CD8-positive, alpha-beta T cell (primary cell): ENCODE measurements at places on chromosomes 7 and 10.

DNA sequence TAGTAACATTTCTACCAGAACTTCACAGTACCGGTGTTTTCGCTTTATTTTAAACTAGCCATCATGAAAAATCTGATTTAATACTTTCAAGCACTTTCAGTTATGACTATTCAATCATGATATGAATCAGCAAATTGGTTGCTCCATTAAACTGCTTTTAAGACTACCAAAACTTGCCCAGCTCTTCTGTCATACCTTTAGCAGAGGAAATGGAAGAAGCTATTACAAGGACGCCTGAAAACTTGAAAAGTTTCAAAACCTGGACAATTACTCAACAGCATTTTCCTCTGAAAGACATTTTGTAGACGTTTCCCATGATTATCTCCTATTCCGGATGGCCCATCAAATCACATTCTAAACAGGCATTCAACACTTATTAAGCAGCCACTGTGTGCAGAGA lies 2.0 kb downstream of the JAZF1 start:
- DNase-seq: no peak

DNA sequence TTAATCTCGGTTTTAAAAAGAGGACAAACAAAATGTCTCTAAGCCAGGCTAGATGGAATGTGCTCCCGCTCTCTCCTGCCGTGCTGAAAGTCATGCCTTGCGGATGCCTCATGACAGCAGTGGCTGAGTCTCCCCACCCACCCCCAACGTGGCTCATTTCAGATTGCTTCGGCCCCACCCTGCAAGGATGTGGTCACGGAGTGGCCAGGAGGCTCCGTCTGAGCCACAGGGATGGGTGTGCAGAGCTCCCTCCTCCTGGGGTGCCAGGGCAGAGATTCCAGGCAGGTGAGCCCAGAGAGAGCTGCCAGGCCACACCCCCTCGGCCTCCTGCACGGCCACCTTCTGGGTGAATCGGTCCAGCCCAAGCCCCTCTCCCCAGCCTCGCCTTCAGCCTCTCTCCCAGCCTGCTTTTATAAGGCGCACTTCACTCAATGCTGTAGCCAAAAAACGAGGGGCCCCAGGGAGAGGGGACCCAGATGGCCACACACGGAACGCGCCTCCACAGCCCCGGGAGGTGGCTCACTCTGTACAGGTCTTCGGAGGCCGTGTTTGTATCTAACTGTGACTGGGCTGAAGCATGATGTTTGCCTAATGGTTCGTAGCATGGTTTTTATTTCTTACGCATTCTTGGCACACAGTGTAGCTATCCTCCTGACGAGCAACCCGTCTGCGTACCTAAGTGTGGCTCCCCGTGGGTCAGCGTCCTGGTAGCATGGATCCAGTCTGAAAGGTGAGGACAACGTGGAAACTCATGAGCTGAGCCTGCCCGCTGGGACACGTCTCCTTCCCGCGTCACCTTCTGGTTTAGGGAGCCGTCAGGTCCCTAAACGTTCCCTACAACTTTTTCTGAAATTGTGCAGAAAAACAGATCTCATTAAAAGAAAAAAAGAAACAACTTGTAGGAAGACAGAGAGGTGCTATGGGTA lies 413.8 kb upstream of the FOXK1 start:
- no peak for DNase-seq

- DNase-seq: peak; percentile 48
These were observed 65.1 kb upstream of the MPP7 start for GRCh38 chr10:28367929-28368484.

DNA sequence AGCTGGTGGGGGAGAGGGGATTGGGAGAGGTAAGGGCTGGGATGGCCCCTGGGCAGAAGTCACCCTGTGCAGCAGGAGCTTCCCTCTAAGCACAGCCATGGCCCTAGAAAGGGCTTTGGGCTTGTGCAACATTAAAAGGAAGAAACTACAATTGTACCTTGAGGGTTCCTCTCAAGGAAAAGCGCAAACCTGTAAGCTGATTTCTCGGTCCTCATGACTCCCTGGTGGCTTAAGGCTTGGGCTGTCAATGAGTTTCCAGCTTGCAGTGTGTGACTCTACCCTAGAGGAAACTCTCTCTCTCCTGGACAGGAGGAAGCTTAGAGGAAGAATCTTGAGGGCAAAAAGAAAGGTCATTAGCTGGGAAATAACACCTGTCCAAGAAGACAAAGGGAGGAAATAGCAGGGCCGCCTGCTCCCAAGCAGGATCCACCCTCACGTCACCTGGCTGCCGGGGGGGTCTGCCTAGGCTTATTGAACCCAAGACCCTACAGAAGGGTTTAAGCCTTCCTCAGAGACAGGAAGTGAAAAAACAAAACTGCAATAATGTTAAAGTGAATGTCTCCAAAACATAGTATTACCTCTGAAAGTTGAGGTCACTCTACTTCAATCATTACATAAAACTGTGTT lies 112.5 kb downstream of the WDR11 start:
- no peak for DNase-seq

DNA sequence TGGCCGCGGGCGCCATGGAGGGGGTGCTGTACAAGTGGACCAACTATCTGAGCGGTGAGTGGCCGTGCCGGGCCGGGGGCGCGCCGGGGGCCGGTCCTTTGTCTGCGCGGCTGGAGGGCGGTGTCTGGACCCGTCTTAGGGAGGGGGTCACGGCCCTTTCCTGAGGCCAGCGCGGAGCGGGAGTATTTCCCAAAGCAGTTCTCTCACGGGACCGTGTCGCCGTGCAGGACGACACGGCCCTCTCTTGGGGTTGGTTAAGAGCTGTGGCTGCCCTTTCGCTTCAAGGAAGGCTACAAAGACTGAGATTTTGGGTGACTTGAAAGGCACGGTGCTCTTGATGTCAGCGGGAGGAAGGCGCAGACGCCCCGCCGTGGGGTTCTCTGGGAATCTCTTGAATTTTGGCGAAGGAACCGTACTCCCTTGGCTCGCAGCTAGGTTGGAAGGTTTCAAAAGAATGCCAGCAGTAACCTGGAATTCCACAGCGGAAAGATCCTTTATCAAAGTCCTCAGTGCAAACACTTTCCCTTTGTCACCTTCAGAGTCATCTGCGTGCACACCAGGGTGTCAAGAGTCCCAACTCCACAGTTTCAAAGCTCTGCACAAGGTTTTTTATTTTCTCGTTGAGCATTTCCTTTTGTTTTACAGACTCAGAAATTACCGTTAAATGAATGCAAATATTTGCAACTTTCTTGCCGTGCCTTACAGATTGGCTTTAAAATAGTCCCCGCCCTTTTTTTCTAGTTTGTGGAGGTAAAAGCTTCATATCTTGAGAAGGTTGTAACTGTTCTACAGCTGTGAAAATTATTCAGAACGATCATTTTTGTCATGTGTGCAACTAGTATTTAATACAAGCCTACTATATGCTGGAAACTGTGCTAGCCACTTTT lies 780 bp downstream of the PLEKHA8 start:
- DNase-seq: peak; percentile 30

DNA sequence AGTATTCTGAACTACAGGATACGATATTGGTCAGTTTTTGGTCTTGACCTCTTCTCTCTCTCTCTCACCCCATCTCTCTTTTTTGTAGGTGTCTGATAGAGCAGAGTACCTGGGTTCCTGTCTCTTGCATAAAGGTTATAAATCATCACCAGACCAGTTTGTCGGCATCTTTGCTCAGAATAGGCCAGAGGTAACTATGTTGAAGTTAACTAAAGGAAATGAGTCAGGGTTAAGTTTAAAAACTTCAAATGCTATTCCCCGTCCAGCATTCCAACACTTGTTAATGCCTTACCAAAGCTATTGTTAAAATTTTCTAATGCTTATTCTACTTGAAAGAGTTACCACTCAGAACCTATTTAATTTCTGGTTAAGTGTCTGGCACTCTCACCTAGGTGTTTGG lies 30.7 kb downstream of the ACSL5 start:
- DNase-seq: no peak

GRCh38 chr7:112452102-112452888 lies 2.0 kb downstream of the IFRD1 start:
- no peak for DNase-seq

- peak; percentile 51 for DNase-seq
These were observed 16.1 kb upstream of the LAMB4 start for GRCh38 chr7:108146070-108146842.

GRCh38 chr10:82420001-82420400 lies 545.0 kb downstream of the NRG3 start:
- DNase-seq: no peak

- DNase-seq: no peak
These were observed 471 bp downstream of the MGMT start for GRCh38 chr10:129467359-129468064.

GRCh38 chr7:36549029-36549428 lies 159.4 kb downstream of the ANLN start:
- DNase-seq: no peak

DNA sequence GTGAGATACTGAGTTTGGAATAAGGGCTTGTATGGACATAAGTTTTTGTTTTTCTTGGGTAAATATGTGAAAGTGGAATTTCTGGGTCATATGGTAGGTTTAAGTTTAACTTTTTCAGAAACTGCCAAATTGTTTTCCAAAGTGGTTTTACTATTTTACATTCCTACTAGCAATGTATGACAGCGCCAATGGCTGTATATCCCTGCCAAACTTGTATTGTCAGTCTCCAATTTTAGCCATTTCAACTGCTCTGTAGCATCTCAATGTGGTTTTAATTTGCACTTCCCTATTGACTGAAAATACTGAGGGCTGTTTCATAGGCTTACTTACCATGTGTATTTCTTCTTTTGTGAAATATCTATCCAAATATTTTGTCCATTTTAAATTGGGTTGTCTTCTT lies 90.5 kb upstream of the ZNF32 start:
- DNase-seq: no peak

- DNase-seq: no peak
These were observed 164.8 kb downstream of the NRF1 start for GRCh38 chr7:129776362-129776722.

GRCh38 chr10:31700181-31700611 lies 228.4 kb downstream of the ARHGAP12 start:
- DNase-seq: no peak

- no peak for DNase-seq
These were observed 49.8 kb upstream of the LEP start for GRCh38 chr7:128191136-128191844.

DNA sequence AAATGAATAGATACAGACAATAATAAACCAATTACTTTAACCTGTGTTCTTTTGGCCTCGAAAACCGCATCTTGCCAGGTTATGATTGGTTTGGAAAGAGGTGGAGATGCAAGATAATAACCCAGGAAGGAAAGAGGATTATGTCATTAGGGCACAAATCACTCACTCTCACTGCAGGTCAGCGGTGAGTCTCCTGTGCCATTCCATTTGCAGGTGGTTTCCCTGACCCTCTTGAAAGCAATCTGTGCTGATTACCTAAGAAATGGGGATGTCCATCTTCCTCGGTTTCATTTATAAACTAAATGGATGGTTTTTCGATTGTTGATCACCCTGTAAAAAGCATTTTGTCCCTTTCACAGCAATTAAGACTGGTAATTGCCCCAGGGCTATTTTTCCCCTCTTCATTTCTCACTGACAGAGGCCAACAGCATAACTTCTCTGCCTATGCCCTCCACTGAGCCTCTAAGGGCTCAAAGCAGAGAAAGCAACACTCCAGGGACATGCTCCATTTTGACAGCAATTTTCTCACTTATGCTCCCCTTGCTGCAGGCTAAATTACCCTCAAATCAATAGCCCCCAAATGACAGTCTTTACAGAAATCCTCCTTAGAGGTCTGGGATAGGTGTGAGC lies 257.5 kb downstream of the IPMK start:
- no peak for DNase-seq

DNA sequence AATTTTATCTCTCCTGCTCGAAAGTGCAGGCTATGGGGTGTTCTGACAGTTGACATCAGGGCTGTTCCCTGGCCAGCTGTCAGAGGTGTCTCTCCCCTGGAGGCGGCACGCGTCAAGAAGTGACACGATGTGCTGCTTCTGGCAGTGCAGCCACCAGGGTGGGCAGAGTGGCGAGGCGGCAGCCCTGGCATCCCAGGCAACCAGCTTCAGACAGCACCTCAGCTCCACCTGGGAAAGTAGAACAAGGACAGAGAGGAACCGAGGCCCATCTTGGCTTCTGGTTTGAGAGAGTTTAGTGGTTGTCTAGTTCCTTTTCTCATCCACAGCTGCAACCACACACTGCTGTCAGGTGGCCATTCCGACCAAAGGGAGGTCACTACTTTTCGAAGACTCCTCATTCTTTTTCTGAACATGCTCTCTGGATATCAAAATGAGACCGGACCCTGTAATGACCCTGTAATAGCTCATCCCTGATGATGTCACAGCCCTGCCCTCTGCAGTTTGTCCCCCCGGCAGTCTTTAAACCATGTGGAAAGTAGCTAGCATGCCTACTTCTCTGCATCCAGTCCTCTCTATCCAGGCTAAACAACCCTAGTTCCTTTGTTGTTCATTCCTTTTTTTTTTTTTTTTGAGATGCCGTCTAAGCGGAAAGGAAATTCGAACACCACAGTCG lies 381.0 kb upstream of the NRP1 start:
- DNase-seq: no peak

DNA sequence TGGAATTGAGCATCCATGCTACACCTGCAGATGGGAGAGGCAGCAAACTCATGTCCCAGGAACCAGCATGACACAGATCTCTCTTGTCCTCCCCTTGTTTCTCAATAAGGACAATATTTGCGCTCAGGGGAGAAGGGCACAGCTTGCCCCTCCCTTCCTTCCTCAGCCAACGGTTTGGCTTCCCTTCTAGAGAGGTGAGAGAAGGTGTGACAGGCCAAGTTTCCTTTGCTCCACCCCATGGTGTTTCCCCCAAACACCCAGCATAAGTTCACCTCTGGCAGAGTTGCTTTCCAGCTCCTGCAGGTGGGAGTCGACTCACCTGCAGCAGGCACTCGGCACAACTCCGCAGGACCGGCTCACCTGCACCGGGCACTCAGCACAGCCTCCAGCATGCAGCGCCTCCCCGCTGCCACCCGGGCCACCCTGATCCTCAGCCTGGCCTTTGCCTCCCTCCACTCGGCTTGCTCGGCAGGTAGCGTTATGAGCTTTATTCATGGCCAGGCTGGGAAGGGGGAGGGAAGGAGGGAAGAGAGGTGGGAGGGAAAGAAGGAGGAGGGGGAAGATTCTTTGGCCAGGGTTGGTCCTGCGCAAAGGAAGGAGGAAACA lies at the start of the genes ATP6V0A4 and TMEM213:
Gene ATP6V0A4 (minus strand): TSS at position 482 of the 606 bp plus-strand sequence. CDS start 26,949 bp downstream, outside the sequence.
Gene TMEM213 (plus strand): TSS at position 280 of the 606 bp plus-strand sequence. CDS start 111 bp downstream, at position 391.
- DNase-seq: no peak

GRCh38 chr10:132539894-132540293 lies 2.3 kb downstream of the INPP5A start:
- DNase-seq: peak; percentile 27

DNA sequence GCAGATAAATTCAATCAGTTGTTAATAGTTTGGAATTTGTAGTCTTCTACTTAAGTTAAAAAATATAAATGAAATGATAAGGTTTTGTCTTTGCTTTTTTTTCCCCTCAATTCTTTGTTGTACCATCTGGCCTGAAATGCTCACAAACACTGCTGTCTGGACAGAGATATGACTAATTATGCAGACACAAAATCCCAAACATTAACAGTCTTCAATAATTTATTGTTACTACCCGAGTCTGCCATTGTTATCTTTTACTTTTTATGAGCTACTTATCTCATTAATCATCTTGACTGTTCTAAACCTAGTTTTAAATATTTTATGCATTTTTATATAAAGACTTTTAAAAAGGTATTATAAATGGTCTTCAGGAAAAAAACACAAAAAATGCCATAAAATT lies 64.7 kb upstream of the THSD7A start:
- DNase-seq: no peak

GRCh38 chr7:116781584-116781983 lies 80.8 kb upstream of the CAPZA2 start:
- DNase-seq: no peak

- no peak for DNase-seq
These were observed 31.8 kb upstream of the IL15RA start for GRCh38 chr10:6009150-6009549.
